Activated gamma-delta T cell treated with anti-CD3 and anti-CD28 coated beads, Interleukin-2, amount 50 U/mL, for 16 hours (primary cell): ENCODE measurements at places on chromosomes 13 and 19.

- DNase-seq: no peak
These were observed 204.1 kb downstream of the KATNAL1 start for GRCh38 chr13:30103161-30103840.

DNA sequence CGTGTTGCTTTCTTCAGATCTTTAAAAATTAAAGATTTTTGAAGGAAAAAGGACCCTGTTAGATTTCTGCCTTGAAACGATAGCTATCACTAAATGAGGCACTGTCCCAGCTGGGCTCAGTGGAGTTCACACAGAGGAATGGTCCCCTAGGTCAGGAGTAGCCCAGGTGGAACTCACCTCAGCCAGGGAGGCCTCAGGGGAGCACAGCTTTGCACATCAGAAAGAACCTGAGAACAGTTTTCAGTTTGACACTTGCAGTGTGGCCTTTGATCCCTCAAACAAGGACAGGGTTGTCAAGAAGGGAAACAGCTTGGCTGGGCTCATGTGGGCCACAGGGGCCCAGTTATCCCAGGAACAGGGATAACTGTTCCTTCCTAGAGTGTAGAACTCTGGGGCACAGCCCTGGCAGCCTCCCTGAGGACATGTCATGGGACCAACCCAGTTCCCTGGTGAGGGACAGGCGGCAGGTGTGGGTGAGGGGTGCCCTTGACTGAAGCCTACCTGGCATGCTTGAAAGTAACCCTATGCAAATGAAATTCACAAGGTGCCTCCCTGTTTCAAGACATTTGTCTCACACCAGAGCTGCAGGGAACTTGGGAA is 59.4 kb downstream of the CHST8 start:
- DNase-seq: no peak

GRCh38 chr19:3276341-3276799 is 51.9 kb downstream of the CELF5 start:
- peak; percentile 15 for DNase-seq

DNA sequence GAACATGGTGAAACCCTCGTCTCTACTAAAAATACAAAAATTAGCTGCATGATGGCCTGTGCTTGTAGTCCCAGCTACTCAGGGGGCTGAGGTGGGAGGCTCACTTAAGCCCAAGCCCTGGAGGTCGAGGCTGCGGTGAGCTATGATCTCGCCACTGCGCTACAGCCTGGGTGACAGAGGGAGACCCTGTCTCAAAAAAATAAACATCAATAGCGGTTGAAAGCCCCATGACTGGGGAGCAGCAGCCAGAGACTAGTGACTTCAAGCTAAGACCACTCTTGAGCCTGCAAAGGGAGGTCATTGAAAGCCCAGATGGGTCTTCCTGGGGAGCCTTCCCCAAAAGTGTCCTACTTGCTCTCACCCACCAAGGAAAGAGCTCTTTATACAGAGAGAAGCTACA is 11.9 kb upstream of the ZNF709 start:
- no peak for DNase-seq

- no peak for DNase-seq
These were observed 19.1 kb upstream of the ZNF835 start for GRCh38 chr19:56690670-56691069.

- DNase-seq: no peak
These were observed 66.1 kb downstream of the TNFRSF19 start for GRCh38 chr13:23636360-23636759.

- DNase-seq: no peak
These were observed 648.3 kb upstream of the ATXN8OS start for GRCh38 chr13:69459346-69459745.

GRCh38 chr13:88585861-88586260 is 914.7 kb downstream of the SLITRK5 start:
- DNase-seq: no peak
